ENCODE measurements at places on chromosomes 2 and 18.

- peak; percentile 51 for DNase-seq
These were observed 674 bp downstream of the PTPN4 start for GRCh38 chr2:119760237-119760955.

- no peak for DNase-seq
These were observed 20.7 kb upstream of the FRZB start for GRCh38 chr2:182887093-182887492.

DNA sequence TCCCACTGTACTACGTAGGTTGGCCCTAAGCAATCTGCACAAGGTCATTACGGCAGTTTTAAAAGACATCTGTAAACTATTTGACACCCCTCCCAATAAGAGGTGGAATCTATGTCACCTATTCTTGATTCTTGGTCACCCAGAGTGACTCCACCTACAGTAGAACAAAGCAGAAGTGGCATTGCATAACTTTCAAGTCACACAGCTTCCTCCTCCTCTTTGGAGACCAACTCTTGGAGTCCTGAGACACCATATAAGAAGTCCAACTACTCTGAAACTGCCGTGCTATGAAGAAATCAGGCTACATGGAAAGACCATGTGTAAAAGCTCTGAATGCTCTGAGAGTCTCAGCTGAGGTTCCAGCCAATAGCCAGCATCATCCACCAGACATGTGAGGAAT lies 253.5 kb upstream of the CDH20 start:
- DNase-seq, result no peak

- DNase-seq, result no peak
These were observed 105.8 kb upstream of the CTAGE1 start for GRCh38 chr18:22523481-22523880.

DNA sequence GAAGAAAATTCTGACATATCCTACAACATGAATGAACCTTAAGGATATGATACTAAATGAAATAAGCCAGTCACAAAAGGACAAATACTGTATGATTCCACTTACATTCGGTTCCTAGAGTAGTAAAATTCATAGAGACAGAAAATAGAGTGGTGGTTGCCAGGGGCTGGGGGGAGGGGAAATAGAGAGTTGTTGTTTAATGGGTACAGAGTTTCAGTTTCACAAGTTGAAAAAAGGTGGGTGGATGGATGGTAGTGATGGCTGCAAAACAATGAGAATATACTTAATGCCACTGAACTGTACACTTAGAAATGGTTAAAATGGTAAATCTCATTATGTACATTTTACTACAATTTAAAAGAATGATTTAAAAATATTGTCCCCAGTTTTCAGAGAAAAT lies 53.3 kb upstream of the NFU1 start:
- DNase-seq, result no peak

- no peak for DNase-seq
These were observed 21.0 kb upstream of the IL37 start for GRCh38 chr2:112889976-112890375.

DNA sequence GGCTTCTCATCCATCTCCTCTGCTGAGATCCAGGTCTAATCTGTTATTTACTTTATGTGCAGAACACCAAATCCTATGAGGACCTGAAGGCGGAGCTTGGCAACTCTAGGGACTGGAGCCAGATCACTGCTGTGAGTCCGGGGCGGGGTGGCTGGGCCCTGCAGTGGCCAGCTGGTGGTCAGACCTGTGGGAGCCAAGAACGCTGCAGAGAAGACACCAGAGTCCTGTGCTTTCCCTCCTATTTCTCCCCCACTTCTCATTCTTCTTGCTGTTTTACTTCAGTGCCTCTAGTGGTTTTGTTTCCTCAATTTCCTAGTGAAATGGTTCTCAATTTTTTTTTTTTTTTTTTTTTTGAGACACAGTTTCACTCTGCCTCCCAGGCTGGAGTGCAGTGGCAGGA lies 19.7 kb downstream of the VIL1 start:
- no peak for DNase-seq

- no peak for DNase-seq
These were observed 3.9 kb downstream of the KCNG2 start for GRCh38 chr18:79801641-79802040.

GRCh38 chr2:236250286-236250685 lies 13.9 kb downstream of the ASB18 start:
- DNase-seq, result no peak

DNA sequence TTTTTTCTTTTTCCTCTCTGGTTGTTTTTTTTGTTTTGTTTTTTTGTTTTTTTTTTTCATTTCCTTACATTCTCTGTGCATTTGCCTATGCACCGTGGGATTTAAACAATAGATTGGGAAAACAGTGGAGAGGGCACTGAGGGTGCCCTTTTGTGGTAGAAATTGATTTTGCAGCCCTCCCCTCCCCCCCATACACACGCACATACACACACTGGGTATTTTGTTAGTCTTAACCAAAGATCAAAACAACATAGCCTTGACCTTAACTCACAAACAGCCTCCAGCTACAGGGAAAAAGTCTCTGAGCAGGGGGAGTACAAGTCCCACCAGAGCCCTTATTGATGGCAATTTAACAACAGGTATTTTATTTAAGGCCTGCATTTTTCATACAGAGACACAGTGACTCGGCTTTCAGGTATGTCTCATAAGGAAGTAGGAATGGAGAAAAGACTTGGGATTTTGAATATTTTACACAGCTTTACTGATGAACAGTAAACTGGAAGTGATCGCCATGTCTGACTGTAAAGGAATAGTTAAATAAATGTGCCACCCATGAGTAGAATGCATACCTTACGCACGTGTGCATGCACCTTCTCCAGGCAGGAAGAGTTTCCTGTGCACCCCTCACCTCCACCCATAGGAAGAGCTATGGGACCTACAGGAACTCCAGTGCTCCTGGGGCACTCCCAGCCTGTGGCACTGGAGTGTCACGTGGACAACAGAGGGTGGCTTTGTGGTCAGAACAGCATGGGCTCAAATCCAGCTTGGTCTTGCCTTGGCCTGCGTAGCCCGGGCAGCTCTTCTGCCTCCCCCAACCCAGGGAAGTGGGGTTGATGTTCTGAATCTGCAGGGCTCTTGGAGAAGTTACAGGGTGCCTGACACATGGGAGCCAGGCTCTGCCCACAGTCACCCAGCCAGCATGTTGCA lies 266.4 kb downstream of the ANAPC1 start:
- no peak for DNase-seq

- DNase-seq, result no peak
These were observed 87.2 kb downstream of the UXS1 start for GRCh38 chr2:106106622-106107508.

GRCh38 chr2:12175323-12175722 lies 428.9 kb downstream of the LPIN1 start:
- DNase-seq, result no peak

DNA sequence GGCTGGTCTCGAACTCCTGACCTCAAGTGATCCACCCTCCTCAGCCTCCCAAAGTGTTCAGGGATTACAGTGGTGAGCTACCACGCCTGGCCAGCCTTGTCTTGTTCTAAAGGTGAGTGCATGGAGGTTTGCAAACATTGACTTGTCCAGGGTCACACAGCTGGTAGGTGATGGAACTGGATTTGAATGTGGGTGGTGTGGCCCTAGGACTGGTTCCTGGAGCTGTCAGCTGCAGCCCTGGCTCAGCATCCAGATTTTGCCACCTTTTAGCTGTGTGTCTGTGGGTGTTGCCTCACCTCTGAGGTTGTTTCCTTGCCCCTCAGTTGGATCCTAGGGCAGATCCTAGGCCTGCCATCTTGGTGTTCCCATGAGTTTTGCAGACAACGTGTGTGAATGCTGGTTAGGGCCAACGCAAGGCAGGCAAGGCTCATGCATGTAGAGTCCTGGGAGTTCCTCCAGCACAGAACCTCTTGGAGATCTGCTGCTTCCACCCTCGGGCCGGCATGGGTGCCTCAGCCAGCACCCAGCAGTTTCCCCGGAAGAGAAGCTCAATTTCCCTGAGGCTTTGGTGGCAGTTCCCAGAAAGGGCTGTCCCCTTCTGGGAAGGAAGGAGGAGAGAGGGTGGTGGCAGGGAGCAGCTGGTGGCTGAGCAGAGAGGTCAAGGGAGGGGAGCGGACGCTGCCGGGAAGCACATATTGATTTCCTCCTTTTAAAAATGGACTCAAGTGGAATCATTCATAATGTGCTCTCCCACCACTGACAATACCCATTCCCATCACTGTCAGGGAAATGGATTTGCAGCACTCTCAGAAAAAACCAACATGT lies 127.6 kb upstream of the HS6ST1 start:
- DNase-seq, result peak; percentile 11

GRCh38 chr2:30464544-30465170 lies 17.6 kb downstream of the LCLAT1 start:
- no peak for DNase-seq

GRCh38 chr2:18527326-18527725 lies 33.1 kb downstream of the RDH14 start:
- DNase-seq, result no peak

- no peak for DNase-seq
These were observed 25.8 kb downstream of the CAPN13 start for GRCh38 chr2:30781451-30781850.

GRCh38 chr2:158688721-158689120 lies 106.4 kb upstream of the DAPL1 start:
- no peak for DNase-seq

- DNase-seq, result no peak
These were observed 313.9 kb downstream of the CELF4 start for GRCh38 chr18:37251679-37252078.

DNA sequence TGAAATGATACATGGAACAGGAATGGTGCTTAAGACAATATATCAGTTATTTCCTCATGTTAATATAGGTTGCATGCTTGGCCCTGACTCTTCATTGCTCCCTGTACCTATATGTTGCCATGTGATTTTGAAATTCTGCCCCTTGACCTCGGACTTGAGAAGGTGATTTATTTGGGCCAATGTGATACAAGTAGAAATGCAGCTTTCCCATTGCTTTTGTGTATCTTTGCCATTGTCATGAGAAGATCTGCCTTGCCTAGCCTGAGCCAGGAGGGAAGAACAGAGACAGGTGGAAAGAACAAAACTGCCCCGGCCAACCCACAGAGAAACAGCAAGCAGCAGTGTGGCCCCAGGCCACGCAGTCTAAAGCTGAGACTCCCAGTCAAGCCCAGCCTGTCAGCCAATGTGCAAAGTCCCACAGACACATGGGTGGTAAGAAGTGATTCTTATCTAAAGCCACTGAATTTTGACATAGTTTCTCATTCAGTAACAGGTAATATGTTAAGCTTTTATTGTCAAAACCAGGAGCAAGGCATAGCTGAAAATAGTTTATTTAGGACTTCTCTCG lies 245.7 kb upstream of the RND3 start:
- DNase-seq, result no peak

DNA sequence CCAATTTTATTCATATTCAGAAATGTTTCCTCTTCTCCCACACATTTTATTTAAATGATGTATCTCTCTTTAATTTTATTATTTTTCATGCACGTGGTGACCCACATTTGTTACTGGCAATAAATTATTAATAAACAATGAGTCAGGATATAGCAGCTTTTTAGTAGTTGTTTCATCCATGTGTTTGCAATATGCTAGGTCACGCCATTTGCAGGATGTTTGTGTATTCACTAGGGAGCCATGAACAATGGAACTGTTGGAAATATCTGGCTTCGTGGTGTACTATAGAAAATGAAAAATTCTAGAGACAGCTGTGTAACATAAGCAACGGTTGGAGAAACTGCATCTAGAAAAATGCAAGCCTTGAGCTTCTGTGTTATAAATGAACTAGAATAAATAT lies 176.0 kb upstream of the COL3A1 start:
- no peak for DNase-seq

DNA sequence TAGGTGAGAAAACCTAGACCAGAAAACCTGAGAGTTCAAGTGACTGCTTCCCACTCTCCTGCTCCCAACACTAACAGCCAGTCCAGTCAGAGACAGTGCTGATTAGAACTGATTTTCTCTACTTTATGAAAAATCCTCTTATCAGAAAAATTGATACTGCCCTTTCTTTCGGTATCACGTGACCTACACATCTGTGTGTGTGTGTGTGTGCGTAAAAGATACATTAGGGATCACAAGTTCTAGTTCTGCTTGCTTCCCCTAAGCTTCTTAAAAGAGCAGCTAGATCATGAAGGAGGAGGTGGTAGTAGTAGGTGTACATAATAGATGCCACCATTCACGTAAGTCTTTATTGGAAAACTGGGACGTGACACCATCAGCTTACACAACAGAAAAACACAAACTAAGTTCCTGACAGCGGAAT lies 1.5 kb downstream of the ARL5A start:
- DNase-seq, result no peak

GRCh38 chr2:105777031-105777482 lies 32.3 kb downstream of the NCK2 start:
- peak; percentile 36 for DNase-seq

DNA sequence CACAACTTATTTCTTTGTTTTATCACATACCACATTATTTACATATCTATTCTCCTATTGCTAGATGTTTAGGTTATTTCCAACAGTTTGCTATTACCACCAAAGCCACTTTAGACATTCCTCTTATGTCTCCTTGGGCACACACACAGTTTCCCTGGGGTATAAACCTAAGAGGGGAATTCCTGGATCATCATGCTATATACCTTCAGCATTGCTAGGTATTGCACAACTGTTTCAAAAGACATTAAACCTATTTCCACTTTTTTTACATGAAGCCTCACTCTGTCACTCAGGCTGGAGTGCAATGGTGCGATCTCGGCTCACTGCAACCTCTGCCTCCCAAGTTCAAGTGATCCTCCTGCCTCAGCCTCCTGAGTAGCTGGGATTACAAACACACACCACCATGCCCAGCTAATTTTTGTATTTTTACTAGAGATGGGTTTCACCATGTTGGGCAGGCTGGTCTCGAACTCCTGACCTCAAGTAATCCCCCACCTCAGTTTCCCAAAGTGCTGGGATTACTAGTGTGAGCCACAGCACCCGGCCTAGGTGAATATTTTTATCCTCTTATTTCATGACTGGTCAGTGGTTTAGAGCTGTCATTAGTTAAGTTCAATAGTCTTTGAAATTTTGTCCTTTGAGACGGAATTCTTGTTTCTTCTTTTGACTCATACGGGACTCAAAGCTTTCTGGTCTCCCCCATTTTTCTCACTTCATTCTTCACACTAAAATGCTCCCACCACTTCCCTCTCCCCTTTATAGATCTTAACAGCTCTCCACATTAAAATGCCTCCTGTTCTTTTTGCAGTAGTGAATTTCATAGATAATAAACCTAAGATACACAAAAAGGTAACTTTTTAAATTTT lies 30.3 kb downstream of the SULT1C4 start:
- DNase-seq, result no peak

DNA sequence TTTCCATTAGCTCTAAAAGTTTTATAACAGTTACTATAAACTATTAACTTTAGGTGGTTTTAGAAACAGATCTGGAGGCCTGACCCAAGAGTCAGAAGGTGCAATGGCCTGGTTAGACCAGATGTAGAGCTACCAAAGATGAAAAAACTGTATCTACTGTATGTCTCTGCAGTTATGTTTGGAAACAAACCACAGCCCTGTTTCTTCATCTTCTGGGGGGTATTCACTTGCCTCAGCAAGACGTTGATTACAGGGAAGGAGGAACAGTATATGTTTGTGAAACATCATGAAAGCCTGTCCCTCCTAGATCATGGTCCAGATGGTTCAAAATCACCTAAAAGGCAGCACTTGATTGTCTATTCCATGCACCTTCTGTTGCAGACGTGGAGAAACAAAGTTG lies 220.2 kb downstream of the SUCLG1 start:
- DNase-seq, result no peak

Measured in stimulated activated CD8-positive, alpha-beta memory T cell treated with anti-CD3 and anti-CD28 coated beads, Interleukin-4, amount 100 ng/mL, for 48 hours (primary cell).